ENCODE measurements at places on chromosomes 3 and 15. TPM values are rescaled to one million over a fixed set of nuclear protein-coding genes. Genes with fewer than 3 reads are reported as not detected.

DNA sequence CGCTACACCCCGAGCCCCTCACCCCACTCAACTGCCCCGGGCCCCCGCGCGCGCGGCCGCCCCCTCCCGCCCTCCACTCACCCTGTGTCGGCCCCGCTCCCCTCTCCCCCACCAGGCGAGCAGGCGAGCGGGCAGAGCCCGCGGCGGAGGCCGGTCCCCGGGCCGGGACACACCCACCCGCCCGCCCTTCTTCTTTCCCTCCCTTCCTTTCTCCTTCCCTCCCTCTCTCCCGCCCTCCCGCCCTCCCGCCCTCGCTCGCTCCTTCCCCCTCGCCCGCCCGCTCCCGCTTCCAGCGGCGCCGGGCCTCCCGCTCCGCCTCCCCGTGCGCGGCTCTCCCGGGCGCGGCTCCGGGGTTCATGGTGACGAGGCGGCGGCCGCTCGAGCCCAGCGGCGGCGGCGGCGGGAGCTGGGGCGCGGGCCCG, at the start of gene CTDSPL:
Gene CTDSPL (plus strand): TSS at position 261 of the 422 bp plus-strand sequence. CDS start 320 bp downstream, outside the sequence.
- peaks cover 3% of the 10 kb centered on the region for H3K36me3 ChIP-seq
- peaks cover 31% of the 10 kb centered on the region for H3K4me1 ChIP-seq
- H3K4me3 ChIP-seq = peak within 1 kb of the TSS; percentile 78
- H3K27ac ChIP-seq = peak within 1 kb of the TSS; percentile 88

DNA sequence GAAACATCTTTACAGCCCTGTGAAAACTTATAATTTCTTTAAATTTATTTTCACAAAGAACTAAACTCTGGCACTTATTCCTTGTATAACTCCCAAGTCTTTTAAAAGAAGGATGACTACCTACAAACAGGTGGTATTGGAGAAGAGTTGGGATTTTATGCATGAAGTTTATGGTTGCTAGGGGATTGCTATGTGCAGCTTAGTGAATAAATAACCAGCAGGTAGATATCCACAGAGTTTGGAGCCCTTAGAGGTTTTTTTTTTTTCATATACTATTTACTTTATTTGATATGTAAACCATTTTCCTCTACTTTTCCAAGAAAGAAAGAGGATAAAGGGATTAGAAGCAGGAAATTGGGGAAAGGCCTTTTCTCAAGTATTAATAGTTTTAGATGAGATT, 91.5 kb downstream of the GPR156 start:
- no peaks in the 10 kb centered on the region for H3K36me3 ChIP-seq
- no peak overlapping the region for H3K4me3 ChIP-seq
- H3K27me3 ChIP-seq = no peaks in the 10 kb centered on the region
- H3K27ac ChIP-seq = no peak overlapping the region

DNA sequence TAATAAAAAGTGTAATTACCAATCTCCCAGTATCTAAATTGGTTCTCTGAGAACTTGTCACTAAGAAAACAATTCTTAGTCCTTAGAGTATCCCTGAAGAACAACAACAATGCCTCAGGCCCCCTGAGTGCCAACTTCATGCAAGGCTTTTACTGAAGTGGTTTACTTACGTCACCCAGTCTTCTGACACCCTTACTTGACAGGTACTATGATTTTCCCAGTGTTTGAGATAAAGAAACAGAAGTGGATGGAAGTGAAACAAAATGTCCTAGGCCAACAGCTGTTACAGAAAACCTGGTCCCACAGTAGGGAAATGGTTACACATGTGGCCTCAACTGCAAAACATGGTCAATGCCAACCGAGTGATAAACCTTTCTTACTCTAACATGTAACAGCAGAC, 331.1 kb downstream of the FOXP1 start:
- DNase-seq = no peak
- no peaks in the 10 kb centered on the region for H3K36me3 ChIP-seq
- no peak overlapping the region for H3K27ac ChIP-seq
- H3K4me3 ChIP-seq = no peak overlapping the region
- no peaks in the 10 kb centered on the region for H3K27me3 ChIP-seq

The TGM5 gene
- 0.10 TPM for total RNA-seq

All from spinal cord (tissue), 10 donors.